Adrenal gland (tissue), 19 donors: ENCODE measurements at places on chromosomes 12 and 14. TPM values are rescaled to one million over a fixed set of nuclear protein-coding genes. Genes with fewer than 3 reads are reported as not detected.
A peak's percentile ranks its signal among the peaks of the same experiment; 100 is the strongest.

The RND1 gene
- total RNA-seq, result not detected

The NAP1L1 gene
- total RNA-seq, result 518 TPM

The SLC4A8 gene
- total RNA-seq, result 27.0 TPM

GRCh38 chr12:26711569-26711968 is 121.4 kb downstream of the ITPR2 start:
- no peak overlapping the region for H3K4me3 ChIP-seq
- no peak overlapping the region for H3K27ac ChIP-seq

DNA sequence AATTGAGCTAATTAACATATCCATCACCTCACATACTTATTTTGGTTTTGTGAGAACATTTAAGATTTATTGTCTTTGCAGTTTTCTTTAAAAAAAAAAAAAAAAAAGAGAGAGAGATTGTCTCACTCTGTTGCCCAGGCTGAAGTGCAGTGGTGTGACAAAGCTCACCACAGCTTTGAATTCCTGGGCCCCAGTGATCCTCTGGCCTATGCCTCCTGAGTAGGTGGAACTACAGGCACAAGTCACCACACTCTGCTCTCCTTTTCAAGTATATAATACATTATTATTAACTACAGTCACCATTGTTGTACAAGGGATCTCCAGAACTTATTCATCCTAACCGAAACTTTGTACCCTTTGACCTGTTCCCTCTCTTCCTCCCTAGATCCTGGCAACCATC is 64.0 kb downstream of the NUMB start:
- peaks cover 6% of the 10 kb centered on the region for H3K4me1 ChIP-seq
- DNase-seq, result no peak
- no peak overlapping the region for H3K27ac ChIP-seq
- H3K36me3 ChIP-seq, result no peaks in the 10 kb centered on the region

- no peak overlapping the region for H3K4me3 ChIP-seq
- H3K36me3 ChIP-seq, result no peaks in the 10 kb centered on the region
Measured at GRCh38 chr14:75338398-75338797, 59.8 kb downstream of the FOS start.

DNA sequence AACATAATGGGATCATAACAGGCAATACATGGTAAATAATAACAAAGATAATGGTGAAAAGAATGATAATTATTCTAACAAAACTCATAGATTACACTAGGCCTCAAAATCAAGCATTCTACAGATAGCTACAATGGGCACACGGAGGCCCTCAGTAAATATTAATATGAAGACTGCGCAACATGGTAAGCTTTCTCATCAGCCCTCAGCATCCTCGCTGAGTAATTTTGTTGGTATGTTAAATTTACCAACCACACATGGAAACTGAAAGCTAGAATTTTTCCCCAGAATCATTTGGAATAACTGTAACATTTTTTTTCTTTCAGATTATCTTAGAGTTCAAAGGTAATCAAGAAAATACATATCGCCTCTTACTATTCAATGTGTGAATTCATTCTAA is 74.2 kb upstream of the PYGL start:
- H3K4me3 ChIP-seq, result no peak overlapping the region
- DNase-seq, result no peak
- no peaks in the 10 kb centered on the region for H3K27me3 ChIP-seq
- no peaks in the 10 kb centered on the region for H3K36me3 ChIP-seq

DNA sequence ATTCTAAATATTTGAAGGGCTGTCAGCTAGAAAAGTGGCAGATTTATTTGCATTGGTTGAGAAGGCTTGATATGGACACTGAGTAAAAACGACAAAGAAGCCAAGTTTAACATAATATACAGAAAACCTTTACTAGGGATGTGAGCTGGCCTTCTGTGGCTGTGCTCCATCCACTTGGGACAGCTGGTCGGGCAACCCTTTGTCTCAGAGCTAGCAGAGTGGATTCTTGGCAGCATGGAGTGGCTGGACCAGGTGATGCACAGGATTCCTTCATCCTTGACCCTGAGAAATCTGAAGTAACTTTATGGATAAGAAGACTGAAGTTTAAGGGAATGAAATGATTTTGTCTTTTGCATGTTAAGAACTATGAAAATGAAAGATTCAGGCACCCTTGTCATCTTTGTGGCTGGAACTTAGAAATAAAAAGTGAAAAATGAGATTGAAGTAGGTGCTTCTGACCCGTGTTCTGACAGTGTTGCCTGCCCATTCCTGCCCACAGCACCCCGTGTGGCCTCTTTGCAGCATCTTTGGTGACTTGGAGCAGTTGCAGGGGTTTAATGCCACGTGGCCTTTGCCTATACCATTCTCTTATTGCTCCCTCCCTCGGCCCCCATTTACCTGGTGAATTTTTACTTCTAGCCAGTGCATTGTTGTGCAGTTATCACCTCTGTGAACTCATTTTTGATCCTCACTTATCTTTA is 32.6 kb downstream of the PELI2 start:
- no peak for DNase-seq
- no peak overlapping the region for H3K27ac ChIP-seq
- no peak overlapping the region for H3K4me3 ChIP-seq
- H3K36me3 ChIP-seq, result no peaks in the 10 kb centered on the region
- no peaks in the 10 kb centered on the region for H3K4me1 ChIP-seq
- no peaks in the 10 kb centered on the region for H3K27me3 ChIP-seq

- no peaks in the 10 kb centered on the region for H3K27me3 ChIP-seq
- no peaks in the 10 kb centered on the region for H3K4me1 ChIP-seq
- no peak overlapping the region for H3K27ac ChIP-seq
- DNase-seq, result no peak
- H3K36me3 ChIP-seq, result no peaks in the 10 kb centered on the region
Measured at GRCh38 chr14:92352158-92352985, 29.4 kb downstream of the SLC24A4 start.

DNA sequence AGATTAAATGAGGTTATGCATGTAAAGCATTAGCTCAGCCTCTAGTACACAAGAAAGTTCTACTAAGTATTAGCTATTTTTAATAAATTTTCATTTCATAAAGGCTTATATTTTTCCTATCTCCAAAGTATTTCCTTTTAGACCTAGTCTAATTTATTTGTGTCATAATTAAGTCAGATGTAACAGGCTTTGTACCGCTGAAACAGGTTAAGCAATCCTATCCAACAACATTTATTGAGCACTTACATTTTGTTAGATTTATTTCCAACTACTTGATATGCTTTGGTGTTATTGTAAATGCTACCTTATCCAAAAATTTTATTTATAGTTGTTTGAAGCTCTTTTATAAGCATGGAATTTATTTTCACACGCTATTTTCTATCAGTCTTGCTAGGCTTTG is 1.8 kb upstream of the PARP2 start:
- no peak for DNase-seq
- H3K27ac ChIP-seq, result peak overlapping the region; percentile 89
- peaks cover 7% of the 10 kb centered on the region for H3K4me1 ChIP-seq

DNA sequence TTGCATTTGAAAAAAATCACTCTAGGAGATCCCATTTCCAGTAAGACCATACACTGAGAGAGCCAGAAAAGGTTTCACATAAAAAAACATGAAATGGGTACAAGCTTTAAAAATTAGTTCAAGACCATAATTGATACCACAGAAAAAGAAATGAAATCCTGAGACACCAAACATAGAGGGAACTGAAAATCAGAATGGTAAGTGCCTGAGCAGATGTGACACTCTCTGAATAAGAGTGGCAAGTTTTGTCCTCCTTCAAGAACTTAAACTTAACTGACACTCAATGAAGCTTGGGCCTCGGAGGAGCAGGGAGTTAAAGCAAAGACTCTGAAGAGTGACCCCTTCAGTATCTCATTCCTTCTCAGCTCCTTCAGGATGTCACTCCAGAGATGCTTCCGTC is 23.2 kb upstream of the PTGDR start:
- H3K27me3 ChIP-seq, result no peaks in the 10 kb centered on the region
- no peak overlapping the region for H3K4me3 ChIP-seq
- H3K4me1 ChIP-seq, result no peaks in the 10 kb centered on the region
- no peak for DNase-seq

DNA sequence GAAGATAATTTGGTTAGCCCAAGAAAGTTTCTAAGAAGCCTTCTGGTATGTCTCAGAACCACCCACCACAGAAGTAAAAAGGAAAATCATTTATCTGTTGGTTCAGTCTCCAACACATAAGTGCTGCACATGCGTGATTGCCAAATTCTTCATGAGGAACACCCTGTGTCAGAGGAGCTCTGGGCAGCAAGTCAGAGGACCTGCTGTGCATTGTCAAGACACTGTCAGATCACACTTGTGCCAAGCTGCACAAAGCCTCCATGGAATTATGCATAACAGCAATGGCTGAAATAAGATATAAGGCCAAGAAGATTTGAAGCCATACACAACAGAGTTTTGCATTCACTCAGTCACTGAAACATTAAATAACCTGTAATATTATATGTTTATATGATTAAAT is 1304.7 kb upstream of the FLRT2 start:
- no peak overlapping the region for H3K27ac ChIP-seq
- H3K4me3 ChIP-seq, result no peak overlapping the region
- H3K4me1 ChIP-seq, result no peaks in the 10 kb centered on the region
